ENCODE measurements at places on chromosomes 7 and 10.

DNA sequence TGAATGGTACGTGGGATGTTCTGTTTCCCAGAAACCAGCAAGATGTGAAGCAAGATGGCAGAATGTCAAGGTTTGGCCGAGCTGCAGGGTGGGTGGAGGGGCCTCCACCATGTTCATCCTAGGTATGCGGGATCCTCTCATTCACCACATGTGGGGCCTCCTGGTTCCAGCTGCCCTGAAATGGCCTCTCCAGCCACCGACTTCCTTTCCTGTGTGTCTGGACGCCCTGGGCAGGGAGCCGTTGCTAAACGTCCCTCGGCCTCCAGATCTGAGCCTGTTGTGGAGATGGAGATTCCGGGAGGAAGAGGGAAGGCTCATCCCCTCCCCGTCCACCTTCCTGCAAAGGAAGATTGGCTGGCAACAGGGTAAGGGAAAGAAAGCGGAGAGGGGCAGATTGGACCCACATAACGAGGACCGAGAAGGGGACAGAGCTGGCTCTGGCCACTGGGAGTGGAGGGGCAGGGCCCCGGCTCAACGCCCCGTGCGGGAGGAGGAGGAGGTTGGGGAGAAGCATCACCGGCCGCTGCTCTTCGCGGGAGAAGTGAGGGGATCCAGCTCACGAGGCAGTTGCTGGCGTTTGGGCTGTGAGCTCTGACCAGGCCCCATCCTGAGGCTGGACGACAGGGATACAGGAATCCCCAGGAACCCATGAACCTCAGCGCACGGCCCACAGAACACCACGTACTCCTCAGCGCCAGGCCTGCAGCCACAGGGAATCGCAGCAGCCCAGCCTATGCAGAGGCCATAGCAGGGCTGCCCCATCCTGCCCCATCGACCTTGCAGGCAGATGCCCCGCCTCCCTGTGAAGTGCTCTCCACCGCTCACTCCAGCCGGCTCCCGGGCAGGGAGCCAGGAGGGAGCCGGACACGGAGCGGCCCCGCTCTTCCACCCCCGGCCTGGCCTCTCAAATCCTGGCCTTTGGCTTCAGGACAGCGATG, 98.3 kb downstream of the FOXL3 start:
- no peak for DNase-seq

DNA sequence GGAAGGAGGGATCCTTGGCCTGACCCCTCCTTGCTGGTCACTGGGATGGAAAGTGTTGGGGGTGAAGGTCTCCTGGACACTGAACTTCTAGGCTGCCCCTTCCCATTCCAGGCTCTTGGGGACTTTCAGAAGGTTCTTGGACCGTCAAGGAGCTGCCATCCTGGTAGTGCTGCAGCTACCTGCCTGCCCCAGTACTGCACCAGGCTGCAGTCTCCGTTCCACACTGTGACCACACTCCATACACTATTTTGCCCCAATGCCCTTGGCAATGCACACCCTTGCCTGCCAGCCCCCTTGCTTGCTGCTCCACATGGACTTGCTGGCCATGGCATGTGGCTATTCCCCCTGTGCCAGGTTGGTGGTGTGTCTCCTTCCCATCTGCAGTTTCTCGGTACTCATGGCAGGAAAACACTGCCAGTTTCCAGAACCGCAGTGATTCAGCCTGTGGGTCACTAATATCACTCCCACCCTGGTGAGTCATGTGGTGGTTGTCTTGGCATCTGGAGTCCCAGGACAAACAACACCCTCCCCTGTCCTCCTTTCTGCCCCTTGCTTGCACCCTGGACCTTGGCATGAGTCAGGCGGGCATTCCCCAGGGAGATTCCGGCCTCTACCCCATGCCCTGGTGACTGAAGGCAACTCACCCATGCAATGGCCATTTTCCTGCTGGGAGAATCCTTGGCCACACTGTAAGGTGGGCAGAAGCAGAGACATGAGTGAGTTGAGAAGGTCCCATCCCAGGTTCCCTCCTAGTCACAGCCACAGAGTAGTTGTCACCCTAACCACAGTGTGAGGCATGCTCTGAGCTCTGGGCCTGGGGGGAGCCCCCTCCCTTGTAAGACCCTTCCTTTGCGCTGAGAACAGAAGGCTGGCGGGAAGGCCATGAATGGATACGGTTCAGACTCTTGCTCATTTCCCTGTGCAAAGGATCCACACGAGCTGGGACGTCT, 32.8 kb downstream of the GOLGA7B start:
- DNase-seq = no peak

DNA sequence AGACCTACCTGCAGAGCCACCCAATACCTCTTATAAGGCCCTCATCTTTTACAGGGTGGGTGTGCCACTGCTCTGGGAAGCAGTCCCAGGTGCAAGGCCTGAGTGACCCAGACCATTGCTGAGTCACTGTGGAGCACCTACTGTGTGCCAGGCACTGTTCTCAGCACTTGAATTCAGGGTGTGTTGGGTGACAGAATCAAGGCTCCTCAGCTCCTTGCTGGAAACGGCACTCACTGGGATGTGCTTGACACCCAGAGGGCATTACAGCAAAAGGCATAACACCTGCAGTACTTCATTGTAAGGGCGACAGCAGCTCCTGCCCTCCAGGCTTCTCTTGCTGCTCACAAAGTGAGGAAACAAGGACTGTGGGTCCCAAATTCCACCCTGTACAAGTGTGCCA, 7.1 kb downstream of the CAMK2B start:
- no peak for DNase-seq

- no peak for DNase-seq
Measured at GRCh38 chr7:123747620-123748141, 1.1 kb downstream of the WASL start.

- no peak for DNase-seq
Measured at GRCh38 chr7:146831875-146832274, 715.3 kb downstream of the CNTNAP2 start.

DNA sequence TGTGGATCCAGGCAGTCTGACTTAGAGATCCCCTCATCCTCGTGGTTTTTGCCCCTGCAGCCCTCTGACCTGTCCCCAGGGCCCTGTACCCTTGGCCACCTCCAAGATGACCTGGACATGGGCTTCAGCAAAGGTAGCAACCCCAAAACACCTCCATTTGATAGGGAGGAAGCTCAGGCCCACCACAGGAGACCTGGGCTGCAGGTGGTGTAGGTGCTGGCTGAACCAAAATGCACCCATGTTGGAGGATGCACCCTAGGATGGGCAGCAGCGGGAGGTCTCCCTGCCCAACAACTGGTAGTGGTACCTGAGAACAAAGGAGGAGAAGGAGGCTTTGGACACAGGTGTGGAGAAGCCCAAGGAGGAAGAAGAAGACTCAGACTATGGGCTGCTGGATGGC, 188.7 kb downstream of the ZNF716 start:
- DNase-seq = no peak

GRCh38 chr7:145265180-145265579, 429.3 kb upstream of the TPK1 start:
- DNase-seq = no peak

GRCh38 chr7:137591421-137591837, 247.9 kb upstream of the PTN start:
- no peak for DNase-seq
